ENCODE measurements at places on chromosomes 7 and 10. TPM values are rescaled to one million over a fixed set of nuclear protein-coding genes. Genes with fewer than 3 reads are reported as not detected.
A peak's percentile ranks its signal among the peaks of the same experiment; 100 is the strongest.

GRCh38 chr10:80612261-80612660, 74.6 kb downstream of the SH2D4B start:
- no peak for DNase-seq

GRCh38 chr7:29859104-29859503, 52.8 kb downstream of the WIPF3 start:
- no peak for DNase-seq

GRCh38 chr7:77450613-77451012, 34.5 kb upstream of the GSAP start:
- no peak for DNase-seq

DNA sequence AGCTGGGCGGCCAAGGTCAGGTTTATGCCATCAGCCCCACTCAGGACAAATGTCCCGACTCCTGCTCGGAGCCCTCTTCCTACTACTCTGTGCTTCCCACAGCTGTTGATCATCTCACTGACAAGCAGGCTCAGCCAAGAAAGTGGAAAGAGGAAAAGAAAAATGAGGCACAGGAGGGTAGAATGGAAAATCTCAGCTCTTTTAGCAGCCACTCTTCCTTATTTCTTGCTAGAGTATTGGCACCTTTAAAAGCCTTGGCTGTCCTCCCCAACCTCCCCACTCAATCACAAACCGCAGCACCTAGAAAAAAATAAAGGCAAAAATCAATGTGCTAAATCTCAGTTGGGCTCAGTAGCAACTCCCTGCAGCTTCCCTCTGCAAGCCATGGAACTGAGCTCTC, 35.3 kb upstream of the AGK start:
- no peak for DNase-seq

- DNase-seq, result no peak
These were observed 336.8 kb downstream of the CCSER2 start for GRCh38 chr10:84665211-84665610.

DNA sequence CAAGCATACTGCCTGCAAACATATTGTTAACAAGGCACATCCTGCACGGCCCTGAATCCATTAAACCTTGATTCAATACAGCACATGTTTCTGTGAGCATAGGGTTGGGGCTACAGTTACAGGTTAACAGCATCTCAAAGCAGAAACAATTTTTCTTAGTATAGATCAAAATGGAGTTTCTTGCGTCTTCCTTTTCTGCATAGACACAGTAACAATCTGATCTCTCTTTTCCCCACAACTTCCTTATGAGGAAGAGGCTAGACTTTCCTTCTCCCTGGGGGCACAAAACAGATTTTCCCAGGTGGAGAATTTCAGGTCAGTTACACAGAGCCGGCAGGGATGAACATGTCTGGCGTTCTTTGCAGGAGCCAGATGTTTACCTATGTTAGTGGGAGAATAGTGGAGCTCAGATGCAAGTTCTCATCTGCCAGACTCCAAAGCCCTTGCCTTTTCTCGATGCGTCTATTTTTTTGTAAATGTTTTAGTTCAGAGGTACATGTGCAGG, 37.5 kb upstream of the PFKFB3 start:
- no peak for DNase-seq

- DNase-seq, result peak; percentile 4
These were observed 28.0 kb downstream of the VPS41 start for GRCh38 chr7:38881015-38881414.

DNA sequence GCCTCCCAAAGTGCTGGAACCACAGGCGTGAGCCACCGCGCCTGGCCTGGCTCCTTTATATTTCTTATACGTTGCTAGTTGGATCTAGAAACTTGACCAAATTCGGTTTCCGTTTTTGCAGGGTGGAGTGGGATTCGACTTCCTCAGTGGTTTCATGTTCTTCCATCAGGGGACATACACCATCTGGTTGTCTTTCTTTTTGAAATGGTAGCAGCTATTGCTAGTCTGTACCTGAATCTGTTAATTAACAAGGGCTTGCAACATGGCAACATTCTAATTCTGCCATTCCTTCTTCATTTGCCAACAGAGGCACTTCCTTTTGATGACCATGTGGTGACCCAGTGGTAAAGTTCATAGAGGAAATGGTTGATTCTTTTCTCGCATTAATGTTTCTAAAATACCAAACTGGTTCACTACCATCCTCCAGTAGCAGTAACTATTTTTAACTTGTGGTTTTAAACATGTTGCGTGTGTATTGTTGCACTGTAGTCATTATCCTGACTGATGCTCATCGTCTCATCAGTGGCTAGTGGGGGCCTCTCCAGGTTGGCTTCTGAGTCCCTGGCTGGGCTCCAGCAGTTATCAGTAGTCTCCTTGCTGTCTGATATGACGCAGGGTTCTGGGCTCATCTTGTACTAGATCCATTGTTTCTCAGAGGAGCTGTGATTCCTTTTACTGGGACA, 159.2 kb downstream of the RGS10 start:
- DNase-seq, result no peak

GRCh38 chr10:128036011-128036615, 90.1 kb downstream of the MKI67 start:
- DNase-seq, result no peak

DNA sequence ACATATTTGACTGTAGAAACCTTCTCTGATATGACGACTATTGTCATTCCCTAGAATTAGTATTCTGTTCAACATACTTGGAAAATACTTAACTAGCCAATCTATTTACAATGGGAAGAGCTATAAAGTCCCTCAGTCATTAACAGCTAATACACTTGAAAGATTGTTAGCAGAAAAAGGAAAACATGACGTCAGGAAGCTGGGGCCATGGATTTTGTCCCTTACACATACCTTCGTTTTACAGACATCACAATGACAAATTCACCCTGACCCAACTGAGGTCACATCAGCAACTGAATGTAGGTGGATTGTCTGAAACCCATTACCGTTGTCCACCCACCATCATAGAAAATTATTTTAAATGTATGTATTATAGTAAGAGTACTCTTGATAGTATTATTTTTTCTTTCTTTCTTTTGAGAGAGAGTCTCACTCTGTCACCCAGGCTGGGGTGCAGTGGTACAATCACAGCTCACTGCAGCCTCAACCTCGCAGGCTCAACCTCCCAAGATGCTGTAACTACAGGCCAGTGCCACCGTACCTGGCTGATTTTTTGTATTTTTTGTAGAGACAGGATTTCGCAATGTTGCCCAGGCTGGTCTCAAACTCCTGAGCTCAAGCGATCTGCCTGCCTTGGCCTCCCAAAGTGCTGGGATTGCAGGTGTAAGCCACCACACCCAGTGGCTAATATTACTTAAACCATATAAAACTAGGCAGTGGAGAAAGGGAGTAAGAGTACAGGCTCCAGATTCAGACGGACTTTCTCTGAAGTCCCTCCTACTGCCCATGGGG, 497.0 kb upstream of the C7orf33 start:
- no peak for DNase-seq

DNA sequence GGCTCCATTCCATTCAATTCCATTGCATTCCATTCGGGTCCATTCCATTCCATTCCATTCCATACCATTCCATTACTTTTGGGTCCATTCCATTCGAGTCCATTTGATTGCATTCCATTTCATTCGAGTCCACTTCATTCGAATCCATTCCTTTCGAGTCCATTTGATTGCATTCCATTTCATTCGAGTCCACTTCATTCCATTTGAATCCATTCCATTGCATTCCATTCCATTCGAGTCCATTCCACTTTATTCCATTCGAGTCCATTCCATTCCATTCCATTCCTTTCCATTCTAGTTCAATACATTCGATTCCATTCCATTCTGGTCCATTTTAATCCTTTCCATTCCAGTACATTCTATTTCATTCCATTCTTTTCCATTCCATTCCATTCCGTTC, 334.0 kb downstream of the ZNF33B start:
- no peak for DNase-seq

Gene RBM17
- 71.3 TPM for total RNA-seq

Gene COL13A1
- total RNA-seq, result 0.86 TPM

Gene PAX4
- not detected for total RNA-seq

Gene LRIT1
- not detected for total RNA-seq

Gene GSTK1
- total RNA-seq, result 97.5 TPM
